ENCODE measurements at places on chromosomes 3 and 15. TPM values are rescaled to one million over a fixed set of nuclear protein-coding genes. Genes with fewer than 3 reads are reported as not detected.
A peak's percentile ranks its signal among the peaks of the same experiment; 100 is the strongest.

DNA sequence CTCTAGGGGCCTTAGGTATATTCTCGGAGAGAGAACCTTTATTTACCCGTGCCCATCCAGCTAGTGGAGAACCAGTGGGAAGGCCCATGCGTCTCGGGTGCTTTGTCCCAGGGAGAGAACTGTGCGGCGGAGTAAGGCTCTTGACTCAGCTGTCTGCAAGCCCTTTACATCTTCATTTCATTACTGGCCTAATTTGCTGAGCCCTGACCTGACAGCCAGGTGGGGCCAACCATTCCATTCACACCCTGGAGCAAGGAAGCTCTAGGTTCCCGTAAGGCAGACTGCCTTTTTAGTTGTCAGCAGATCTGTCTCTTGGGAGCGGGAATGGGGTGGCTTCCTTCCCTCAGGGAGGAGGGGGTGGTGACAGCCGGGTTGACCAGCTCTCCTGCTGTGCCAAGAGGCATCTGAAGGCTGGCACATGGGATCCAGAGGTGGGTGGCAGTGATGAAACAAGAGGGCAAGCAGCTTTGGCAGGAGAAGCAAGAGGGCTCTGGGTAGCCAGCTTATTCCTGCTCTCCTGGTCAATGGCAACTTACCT, 36.4 kb downstream of the SV2B start:
- H3K27me3 ChIP-seq, result no peaks in the 10 kb centered on the region
- no peak overlapping the region for H3K4me3 ChIP-seq
- H3K27ac ChIP-seq, result no peak overlapping the region
- no peak for DNase-seq
- no peaks in the 10 kb centered on the region for H3K4me1 ChIP-seq
- H3K36me3 ChIP-seq, result no peaks in the 10 kb centered on the region

DNA sequence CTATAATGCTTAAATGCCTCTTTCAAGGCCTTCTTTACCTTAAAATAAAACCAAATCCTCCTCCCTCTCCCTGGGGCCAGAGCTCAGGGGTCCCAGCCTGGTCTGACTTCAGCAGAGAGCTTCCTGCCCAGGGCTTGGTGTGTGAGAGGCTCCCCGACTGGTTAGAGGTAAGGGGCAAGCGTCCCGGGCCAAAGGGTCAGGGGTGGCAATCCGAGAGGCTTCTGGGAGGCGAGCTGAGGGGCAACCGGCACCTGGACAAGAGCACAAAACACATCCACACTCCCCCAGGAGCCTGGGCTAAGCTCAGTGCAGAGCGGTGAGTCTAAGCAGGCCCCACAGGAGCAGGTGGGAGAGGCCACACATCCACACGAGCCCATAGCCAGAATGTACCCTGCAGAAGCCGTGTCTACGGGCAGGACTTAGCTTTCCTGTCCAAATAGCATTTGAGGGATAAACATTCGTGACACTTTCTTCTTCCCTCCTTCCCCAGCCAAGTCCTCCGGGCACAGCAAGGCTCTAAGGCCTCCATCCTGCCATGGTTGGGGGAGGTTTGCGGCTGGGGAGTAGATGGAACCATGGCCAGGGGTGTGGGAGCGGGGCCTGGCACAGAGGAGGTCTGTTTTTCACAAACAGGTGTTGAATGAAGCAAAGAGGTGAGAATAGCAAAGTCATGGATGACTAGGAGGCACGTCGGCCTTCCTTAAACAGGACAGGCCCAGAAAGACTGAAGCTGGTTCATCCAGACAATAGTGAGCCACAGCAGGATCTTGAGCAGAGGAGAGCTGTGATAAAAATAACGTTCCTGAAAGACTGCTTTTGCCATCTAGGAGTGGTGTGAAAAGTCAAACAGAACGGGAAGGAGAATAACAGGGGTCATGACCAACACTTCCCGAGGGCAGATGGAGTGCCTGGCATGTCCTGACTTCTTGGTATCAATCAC, 98.7 kb upstream of the IQSEC1 start:
- H3K27me3 ChIP-seq, result no peaks in the 10 kb centered on the region
- no peaks in the 10 kb centered on the region for H3K4me1 ChIP-seq
- no peaks in the 10 kb centered on the region for H3K36me3 ChIP-seq
- DNase-seq, result no peak
- no peak overlapping the region for H3K4me3 ChIP-seq

DNA sequence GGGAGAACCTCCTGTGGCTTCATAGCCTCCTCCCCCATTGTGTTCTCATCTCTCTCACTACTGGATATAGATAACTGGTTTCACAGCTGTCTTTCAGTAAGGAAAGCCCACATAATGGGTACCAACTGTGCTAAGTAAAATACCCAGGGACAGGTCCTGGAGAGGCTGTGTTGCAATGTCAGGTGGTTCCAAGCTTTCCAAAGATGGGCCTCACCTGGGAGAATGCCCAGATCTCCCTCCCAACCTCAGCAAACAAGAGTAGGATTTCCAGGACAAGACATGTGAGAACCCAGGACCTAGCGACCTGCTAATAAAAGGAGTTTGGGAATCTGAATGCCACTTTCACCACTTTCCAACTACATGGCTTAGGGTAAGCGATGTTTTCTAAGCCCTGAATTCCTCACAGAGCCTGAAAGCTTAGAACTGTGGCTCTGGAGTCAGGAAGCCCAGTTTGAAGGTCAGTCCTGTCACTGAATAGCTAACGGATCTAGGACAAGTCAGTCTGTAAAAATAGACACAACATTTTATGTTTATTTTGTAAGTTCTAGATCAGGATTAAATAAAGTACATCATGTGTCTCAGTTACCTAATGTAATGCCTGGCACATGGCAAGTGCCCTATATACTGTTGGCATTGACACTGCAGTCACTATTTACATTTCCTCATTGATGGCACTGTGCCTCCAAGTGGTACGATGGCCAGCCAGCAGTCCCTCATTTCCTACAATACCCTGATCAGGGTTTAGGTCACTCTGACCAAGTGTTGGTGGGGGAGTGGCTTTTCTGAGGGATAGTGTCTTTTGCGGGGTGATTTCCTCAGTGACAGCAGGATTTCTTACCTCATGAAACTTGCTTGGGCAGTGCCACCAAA, 11.9 kb downstream of the CERS3 start:
- no peak overlapping the region for H3K27ac ChIP-seq
- no peak overlapping the region for H3K4me3 ChIP-seq
- peak; percentile 65 for DNase-seq
- H3K4me1 ChIP-seq, result peaks cover 13% of the 10 kb centered on the region
- no peaks in the 10 kb centered on the region for H3K27me3 ChIP-seq

DNA sequence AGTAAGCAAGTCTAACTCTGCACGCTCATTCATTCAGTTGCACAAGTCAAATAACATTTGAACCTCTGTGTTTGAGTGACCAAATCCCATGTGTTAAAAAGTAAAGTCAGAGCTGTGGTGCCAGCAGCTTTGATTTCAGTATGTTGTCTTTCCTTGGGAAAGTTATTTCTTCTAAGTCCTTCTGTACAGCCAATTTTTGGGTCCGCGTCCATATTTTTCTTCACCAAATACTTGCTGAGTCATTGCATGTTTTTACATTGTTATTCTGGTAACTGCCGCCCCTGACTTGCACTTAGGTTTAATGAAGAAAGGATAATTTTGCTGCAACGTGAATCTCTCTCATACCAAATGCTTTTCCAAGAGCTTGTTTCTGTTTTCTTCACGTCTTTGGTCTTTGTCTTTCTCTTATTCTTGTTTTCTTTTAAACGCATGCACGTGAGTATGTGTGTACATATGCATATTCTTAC, 56.7 kb downstream of the PLS1 start:
- no peak for DNase-seq
- no peaks in the 10 kb centered on the region for H3K27me3 ChIP-seq
- no peak overlapping the region for H3K4me3 ChIP-seq
- H3K27ac ChIP-seq, result no peak overlapping the region
- H3K4me1 ChIP-seq, result no peaks in the 10 kb centered on the region
- no peaks in the 10 kb centered on the region for H3K36me3 ChIP-seq

GRCh38 chr3:49868862-49869466, 742 bp downstream of the CAMKV start:
- H3K4me1 ChIP-seq, result no peaks in the 10 kb centered on the region
- no peak overlapping the region for H3K4me3 ChIP-seq
- H3K27me3 ChIP-seq, result peaks cover 6% of the 10 kb centered on the region

GRCh38 chr3:139202226-139202958, 141.4 kb upstream of the MRPS22 start:
- H3K27me3 ChIP-seq, result no peaks in the 10 kb centered on the region
- H3K36me3 ChIP-seq, result no peaks in the 10 kb centered on the region
- no peak overlapping the region for H3K27ac ChIP-seq
- no peak for DNase-seq

DNA sequence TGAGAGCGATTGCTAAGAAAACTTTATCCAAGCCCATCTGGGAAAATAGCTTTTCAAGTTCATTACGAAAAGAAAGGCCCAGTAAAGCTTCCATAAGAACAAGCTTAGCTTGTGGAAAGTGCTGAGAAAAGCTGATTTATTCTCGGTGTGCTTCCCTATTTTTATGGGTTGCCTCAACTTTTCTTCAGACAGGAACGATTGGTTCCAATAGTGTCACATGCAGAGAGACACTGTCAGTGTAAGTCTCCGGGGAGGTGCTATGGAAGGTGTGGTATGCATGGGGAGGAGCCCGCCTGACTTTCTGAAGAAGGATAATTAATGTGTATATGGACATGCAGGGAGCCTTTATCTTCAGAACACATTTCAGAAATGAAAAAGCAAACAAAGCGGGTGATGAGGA, 177.2 kb downstream of the SSR3 start:
- DNase-seq, result no peak
- no peaks in the 10 kb centered on the region for H3K36me3 ChIP-seq
- H3K27ac ChIP-seq, result no peak overlapping the region
- no peak overlapping the region for H3K4me3 ChIP-seq
- no peaks in the 10 kb centered on the region for H3K4me1 ChIP-seq
- no peaks in the 10 kb centered on the region for H3K27me3 ChIP-seq

- no peaks in the 10 kb centered on the region for H3K27me3 ChIP-seq
- DNase-seq, result no peak
- no peak overlapping the region for H3K4me3 ChIP-seq
- no peaks in the 10 kb centered on the region for H3K36me3 ChIP-seq
These were observed 15.3 kb upstream of the CCNDBP1 start for GRCh38 chr15:43169888-43170287.

Gene BHLHE40
- total RNA-seq, result 11.4 TPM

Gene ARPP21
- total RNA-seq, result not detected

Gene GPX1
- total RNA-seq, result 118 TPM

Gene LRCH3
- total RNA-seq, result 95.9 TPM

Gene STRIT1
- total RNA-seq, result not detected

All from uterus (tissue), 4 donors.